ENCODE measurements at places on chromosomes 11 and 22.

DNA sequence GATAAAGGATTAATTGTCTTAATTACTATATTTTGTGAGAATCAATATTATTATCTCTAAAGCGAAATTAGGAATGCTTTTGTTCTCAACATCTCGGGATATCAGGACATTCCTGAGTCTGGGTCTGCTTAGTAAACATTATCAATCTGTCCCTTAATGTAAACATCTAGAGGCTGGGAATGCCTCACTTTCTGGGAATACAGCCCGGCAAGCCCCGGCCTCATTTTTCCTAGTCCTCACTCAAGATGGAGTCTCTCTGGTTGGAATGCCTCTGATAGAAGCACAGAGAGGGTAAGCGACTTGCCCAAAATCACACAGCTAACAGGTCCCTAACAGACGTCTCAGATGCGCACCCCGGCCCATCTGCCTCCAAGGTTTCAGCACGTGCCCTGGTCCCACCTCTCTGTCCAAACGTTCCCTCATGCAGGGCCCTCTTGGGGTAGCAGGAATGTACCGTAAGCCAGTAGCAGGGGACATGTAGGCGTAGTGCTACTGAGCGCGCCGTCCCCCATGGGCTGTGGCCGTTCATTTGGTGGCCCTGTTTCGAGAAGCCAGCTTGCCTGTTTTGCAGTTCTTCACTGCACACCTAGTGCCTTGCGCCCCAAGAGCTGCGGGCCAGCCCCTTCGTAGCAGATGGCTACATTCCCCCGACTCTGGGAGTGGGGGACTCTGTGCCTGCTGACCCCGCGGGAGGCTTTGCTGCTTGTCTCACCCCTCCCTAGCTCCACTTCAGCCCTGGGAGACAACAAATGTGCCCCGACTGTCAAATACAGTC, 62.2 kb upstream of the FADD start:
- DNase-seq = no peak
- no peaks in the 10 kb centered on the region for H3K4me1 ChIP-seq
- H3K27ac ChIP-seq = no peak overlapping the region
- H3K4me3 ChIP-seq = no peak overlapping the region
- H3K27me3 ChIP-seq = no peaks in the 10 kb centered on the region
- H3K36me3 ChIP-seq = no peaks in the 10 kb centered on the region

DNA sequence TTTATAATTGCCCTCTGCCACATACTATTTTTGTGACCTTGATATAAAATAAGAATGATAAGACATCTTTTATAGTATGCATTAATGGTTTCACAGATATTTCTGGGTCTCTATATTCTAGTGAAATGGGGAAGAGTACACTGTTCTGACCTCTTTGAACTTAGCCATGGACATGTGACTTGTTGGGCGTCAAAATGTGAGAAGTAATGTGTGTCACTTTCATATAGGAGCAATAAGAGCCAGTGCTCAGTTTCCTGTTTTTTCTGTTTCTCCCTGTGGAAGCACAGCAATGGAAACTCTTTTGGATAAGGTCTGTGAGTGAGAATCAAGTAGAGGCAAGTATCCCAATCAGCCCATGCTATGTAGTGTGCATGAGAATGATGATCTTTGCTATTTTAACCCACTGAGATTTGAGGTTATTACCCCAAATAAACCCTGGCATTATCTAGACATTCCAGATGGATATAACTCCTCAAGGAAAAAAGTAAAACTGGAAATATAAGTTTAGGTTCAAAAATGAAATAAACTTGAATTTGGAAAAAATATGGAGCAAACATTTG, 60.7 kb downstream of the RAB38 start:
- H3K4me1 ChIP-seq = no peaks in the 10 kb centered on the region
- H3K4me3 ChIP-seq = no peak overlapping the region
- no peak overlapping the region for H3K27ac ChIP-seq
- H3K36me3 ChIP-seq = no peaks in the 10 kb centered on the region
- H3K27me3 ChIP-seq = no peaks in the 10 kb centered on the region

GRCh38 chr11:9302448-9302847, 11.9 kb downstream of the TMEM41B start:
- no peaks in the 10 kb centered on the region for H3K27me3 ChIP-seq
- no peak overlapping the region for H3K4me3 ChIP-seq
- no peak for DNase-seq
- no peaks in the 10 kb centered on the region for H3K36me3 ChIP-seq
- H3K27ac ChIP-seq = no peak overlapping the region

DNA sequence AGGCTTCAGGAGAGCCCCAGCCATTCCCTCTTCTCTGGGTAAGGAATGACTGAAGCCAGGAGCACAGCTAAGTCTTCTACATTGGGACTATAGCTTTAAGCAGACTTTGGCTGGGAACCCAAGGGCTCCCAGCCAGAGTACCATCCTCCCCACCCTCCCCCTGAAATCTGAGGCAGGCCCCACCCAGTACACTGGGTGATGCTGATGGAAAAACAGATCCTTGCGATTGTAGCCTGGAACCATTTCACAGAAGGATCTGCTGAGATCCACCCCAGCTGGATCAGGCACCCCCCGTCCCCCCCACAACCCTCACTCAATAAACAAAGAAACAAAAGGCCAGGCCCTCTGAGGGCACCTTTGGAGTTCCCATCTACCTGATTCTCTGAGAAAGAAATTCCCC, 39.8 kb downstream of the IL18BP start:
- peak overlapping the region; percentile 97 for H3K27ac ChIP-seq
- H3K4me3 ChIP-seq = peak overlapping the region; percentile 60
- H3K4me1 ChIP-seq = peaks cover 57% of the 10 kb centered on the region

GRCh38 chr11:81253244-81253643, 1480.4 kb downstream of the FAM181B start:
- DNase-seq = no peak
- H3K27ac ChIP-seq = no peak overlapping the region
- H3K4me3 ChIP-seq = no peak overlapping the region
- H3K27me3 ChIP-seq = no peaks in the 10 kb centered on the region
- H3K36me3 ChIP-seq = no peaks in the 10 kb centered on the region
- no peaks in the 10 kb centered on the region for H3K4me1 ChIP-seq

GRCh38 chr11:102583141-102583873, 41.8 kb downstream of the MMP20 start:
- H3K27ac ChIP-seq = no peak overlapping the region
- H3K4me3 ChIP-seq = no peak overlapping the region
- DNase-seq = no peak
- H3K36me3 ChIP-seq = no peaks in the 10 kb centered on the region
- H3K27me3 ChIP-seq = no peaks in the 10 kb centered on the region

DNA sequence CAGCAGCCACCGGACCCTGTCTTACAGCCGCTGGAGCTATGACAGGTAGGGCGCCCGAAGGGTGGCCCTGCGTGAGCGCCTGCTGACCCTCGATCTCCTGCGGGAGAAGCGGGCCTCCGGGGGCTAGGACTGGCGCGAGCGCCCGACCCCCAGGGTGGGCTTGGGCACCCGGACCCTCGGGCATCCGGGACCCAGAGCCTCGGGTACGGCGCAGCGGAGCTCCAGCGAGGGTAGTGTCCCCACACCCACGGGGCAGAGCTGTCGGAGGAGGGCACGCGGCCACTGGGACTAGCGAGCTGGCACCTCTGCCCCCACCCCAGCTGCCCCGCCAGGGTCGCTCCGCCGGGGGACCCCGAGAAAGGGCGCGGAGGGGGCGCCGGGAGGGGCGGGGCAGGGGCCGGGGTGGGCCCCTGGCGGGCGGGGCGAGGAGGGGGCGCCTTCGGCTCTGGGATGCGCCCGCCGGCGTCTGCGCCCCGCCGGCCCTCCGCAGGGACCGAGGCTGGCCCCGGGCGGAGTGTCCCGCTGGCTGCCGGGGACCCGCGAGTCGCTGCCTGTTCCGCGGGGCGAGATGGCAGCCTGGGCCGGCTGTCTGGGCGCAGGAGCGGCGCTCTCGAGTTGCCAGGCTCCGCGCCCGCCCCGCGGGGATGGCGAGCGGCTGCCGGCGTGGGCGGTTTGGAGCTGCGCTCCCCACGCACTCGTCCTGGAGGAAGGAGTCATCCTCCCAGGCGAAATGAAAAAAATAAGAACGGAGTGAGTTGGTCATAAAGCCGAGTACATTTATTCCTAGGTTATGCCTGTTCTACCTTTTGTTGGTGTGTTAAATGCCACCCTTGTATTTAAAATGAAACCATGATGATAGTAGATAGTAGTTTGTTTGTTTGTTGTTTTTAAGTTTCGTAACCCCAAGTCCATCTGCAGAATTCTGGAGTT, 32.4 kb downstream of the EIF3F start:
- no peaks in the 10 kb centered on the region for H3K36me3 ChIP-seq
- no peak for DNase-seq
- H3K27me3 ChIP-seq = no peaks in the 10 kb centered on the region
- no peaks in the 10 kb centered on the region for H3K4me1 ChIP-seq

DNA sequence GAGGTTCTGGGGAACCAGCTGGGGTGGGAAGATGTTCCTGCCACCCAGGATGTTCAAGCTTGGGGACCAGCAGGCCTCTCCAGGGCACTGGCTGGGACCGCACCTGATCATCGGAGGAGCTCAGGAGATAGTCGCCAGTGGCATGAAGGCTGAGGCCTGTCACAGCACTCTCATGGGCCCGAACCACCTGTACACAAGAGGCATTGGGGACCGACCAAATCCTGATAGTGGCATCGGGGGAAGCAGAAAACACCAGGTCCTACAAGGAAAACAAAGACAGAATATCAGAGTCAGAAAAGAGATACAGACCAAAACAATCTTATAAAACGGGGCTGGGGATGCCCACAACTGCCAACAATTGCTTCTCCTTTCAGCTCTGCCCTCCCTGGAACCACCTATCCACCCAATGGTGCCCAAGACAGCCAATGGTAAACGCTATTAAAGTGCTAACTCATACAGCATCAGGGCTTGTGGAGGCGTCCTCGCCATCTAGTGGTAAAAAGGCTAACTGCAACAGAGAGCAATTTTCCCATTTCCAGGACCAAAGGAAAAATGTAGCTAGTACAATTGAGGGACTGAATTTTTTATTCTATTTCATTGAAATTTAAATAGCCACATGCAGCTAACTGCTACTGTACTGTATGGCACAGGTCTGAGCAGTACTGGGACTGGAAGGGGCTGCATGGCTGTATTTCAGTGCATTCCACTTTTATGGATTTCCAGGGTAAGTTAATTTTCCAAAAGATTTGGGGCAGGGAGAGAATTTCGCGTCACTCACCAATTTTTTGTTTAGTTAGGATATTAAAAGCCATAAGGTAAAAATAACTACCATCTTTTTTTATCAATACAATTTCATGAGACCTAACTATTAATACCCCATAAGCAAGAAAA, 7.1 kb downstream of the PRPF19 start:
- H3K4me3 ChIP-seq = no peak overlapping the region
- no peak overlapping the region for H3K27ac ChIP-seq
- H3K4me1 ChIP-seq = no peaks in the 10 kb centered on the region
- DNase-seq = no peak

DNA sequence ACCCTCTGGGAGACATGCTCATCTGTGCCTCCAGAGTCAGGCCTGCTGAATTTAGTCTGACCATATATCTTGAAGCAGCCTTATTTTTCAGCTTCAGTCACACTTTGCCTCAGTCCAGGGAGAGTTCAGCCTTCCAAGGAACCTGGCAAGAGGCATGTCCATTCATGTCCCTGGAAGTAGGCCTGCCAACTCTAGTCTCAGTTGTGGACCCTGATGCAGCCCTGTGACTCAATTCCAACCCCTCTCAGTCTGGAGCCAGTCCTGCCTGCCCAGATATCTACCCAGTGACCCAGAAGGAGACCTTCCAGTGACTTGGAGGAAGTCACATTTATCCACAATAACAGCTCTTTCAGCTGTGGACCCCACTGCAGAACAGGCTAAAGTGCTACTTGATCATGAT, 566.6 kb downstream of the TMEM135 start:
- H3K36me3 ChIP-seq = no peaks in the 10 kb centered on the region
- DNase-seq = no peak
- H3K4me3 ChIP-seq = no peak overlapping the region
- H3K27me3 ChIP-seq = no peaks in the 10 kb centered on the region

- no peaks in the 10 kb centered on the region for H3K27me3 ChIP-seq
- no peak overlapping the region for H3K27ac ChIP-seq
- H3K36me3 ChIP-seq = no peaks in the 10 kb centered on the region
- H3K4me3 ChIP-seq = no peak overlapping the region
These were observed 134.0 kb downstream of the INSC start for GRCh38 chr11:15248749-15249148.

DNA sequence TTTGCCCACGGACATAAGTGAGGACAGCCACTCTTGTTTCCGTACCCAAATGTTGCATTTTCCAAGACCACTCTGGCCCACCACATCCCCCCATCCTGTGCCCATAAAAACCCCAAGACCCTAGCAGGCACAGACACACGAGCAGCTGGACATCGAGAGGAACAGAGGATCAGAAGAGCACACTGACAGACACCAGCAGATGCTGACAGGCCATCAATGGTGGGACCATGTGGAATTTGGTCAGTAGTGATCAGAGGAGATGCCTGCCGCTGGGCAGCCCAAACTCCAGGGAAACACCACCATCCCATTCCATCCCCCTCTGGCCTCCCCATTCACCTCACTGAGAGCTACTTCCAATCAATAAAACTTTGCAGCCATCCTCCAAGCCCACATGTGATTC, 87.0 kb downstream of the DLG2 start:
- no peaks in the 10 kb centered on the region for H3K36me3 ChIP-seq
- H3K27me3 ChIP-seq = no peaks in the 10 kb centered on the region

DNA sequence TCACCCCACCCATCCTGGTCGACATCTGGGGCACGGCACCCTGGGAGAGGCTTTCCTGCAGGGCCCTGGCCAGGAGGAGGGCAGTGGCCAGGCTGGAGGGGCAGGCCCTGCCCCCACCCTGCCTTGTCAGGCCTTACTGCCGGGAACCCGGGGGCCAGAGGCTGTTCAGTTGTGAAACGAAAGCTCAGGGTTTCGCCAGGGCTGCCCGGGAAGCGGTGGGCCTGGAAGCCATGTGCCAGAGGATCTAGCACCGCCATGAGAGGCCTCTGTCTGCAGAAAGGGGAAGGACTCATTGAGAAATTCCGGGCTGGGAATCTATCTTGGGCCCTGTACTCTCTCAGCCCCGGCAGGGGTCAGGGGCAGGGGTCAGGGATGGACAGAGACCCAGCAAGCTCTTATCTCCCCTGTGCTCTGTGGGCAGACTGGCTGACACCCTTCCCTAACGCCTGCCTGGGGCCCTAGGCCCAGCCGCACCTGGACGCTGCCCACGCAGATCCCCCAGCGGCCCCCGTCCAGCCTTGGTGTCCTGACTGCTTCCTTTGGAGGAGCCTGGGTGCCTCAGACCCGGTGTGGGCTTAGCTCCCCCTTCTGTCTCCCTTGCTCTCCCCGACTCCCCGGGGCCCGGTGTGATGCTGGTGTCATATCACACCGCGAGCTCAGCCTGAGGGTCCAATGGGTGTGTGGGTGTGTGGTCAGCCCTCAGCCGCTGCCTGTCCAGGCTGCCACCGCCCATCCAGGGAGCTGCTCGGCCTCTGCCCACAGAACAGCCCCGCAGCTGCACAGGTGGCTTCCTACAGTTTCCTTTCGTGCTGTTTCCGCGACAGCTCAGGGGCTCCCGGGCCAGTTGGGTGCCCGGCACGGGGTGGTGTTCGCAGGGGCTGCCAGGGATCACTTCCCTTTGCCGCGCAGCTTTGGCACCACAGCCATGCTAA, 6.5 kb downstream of the PIM3 start:
- DNase-seq = peak; percentile 80
- peak overlapping the region; percentile 96 for H3K27ac ChIP-seq
